ENCODE measurements at places on chromosomes 5 and 9. TPM values are rescaled to one million over a fixed set of nuclear protein-coding genes. Genes with fewer than 3 reads are reported as not detected.

NSD1 gene
- 36.6 TPM for total RNA-seq

GKAP1 gene
- 11.3 TPM for total RNA-seq

PELO gene
- 8.4 TPM for total RNA-seq

ADAMTS13 gene
- total RNA-seq, result 3.3 TPM

HINT1 gene
- 158 TPM for total RNA-seq

PCDHA4 gene
- 2.0 TPM for total RNA-seq

FOXD4 gene
- total RNA-seq, result not detected

DNA sequence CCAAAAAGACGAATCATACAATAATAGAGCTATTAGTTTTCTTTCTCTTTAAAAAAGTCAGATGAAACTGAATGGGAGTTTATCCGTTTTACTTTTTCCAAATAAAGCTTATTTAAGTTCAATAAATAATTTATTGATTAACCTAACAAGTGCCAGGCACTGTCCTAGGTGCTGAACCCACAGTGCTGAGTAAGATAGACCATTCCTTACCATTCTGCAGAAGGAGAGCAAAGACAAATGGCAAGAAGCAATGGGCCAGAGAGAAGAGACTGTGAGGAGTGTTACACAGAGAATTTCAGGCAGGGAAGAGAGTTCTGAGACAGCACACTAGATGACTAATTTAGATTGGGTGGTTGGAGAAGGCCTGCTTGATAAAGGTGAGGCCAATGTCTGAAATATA, 127.2 kb downstream of the AUH start:
- H3K27ac ChIP-seq, result no peak overlapping the region
- no peak overlapping the region for H3K4me3 ChIP-seq
- H3K27me3 ChIP-seq, result no peaks in the 10 kb centered on the region
- H3K36me3 ChIP-seq, result no peaks in the 10 kb centered on the region
- DNase-seq, result no peak

- DNase-seq, result no peak
- H3K27ac ChIP-seq, result no peak overlapping the region
- H3K36me3 ChIP-seq, result no peaks in the 10 kb centered on the region
- no peaks in the 10 kb centered on the region for H3K27me3 ChIP-seq
These were observed 28.8 kb upstream of the NCS1 start for GRCh38 chr9:130143279-130143893.

GRCh38 chr9:123727332-123727731, 202.6 kb downstream of the DENND1A start:
- no peak overlapping the region for H3K27ac ChIP-seq
- H3K27me3 ChIP-seq, result no peaks in the 10 kb centered on the region
- H3K4me3 ChIP-seq, result no peak overlapping the region

DNA sequence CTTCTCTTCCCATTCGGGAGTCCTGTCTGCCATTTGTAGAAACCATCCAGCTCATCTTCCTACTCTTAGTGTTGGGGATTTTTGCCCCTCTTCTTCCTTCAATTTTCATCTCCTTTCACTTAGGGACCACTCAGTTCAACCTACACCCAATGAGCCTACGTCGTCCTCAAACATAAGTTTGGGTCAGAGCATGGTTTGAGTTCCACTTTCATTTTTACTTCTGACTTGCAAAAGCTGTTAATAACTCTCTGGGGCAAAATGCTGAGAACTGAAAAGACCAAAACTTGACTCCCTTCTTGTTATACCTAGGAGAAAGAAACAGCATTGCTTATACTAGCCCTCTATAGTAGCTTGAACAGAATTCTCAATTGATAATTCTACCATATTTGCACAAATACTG, 381.5 kb upstream of the MPDZ start:
- H3K27ac ChIP-seq, result no peak overlapping the region
- no peaks in the 10 kb centered on the region for H3K36me3 ChIP-seq
- no peaks in the 10 kb centered on the region for H3K4me1 ChIP-seq
- no peaks in the 10 kb centered on the region for H3K27me3 ChIP-seq
- H3K4me3 ChIP-seq, result no peak overlapping the region
- no peak for DNase-seq

GRCh38 chr5:163433271-163433670, 4.1 kb upstream of the CCNG1 start:
- no peak overlapping the region for H3K4me3 ChIP-seq
- no peak for DNase-seq
- no peak overlapping the region for H3K27ac ChIP-seq
- H3K4me1 ChIP-seq, result peaks cover 7% of the 10 kb centered on the region
- H3K27me3 ChIP-seq, result no peaks in the 10 kb centered on the region
- H3K36me3 ChIP-seq, result no peaks in the 10 kb centered on the region

- no peaks in the 10 kb centered on the region for H3K27me3 ChIP-seq
- H3K36me3 ChIP-seq, result no peaks in the 10 kb centered on the region
- no peaks in the 10 kb centered on the region for H3K4me1 ChIP-seq
- no peak overlapping the region for H3K27ac ChIP-seq
These were observed 16.1 kb downstream of the G3BP1 start for GRCh38 chr5:151787817-151788216.

- H3K4me1 ChIP-seq, result peaks cover 26% of the 10 kb centered on the region
- DNase-seq, result no peak
- no peaks in the 10 kb centered on the region for H3K36me3 ChIP-seq
- H3K27me3 ChIP-seq, result no peaks in the 10 kb centered on the region
- no peak overlapping the region for H3K27ac ChIP-seq
These were observed 4.0 kb downstream of the DNM1 start for GRCh38 chr9:128206916-128207910.

- H3K4me3 ChIP-seq, result no peak overlapping the region
- H3K27ac ChIP-seq, result no peak overlapping the region
- H3K27me3 ChIP-seq, result no peaks in the 10 kb centered on the region
- H3K4me1 ChIP-seq, result no peaks in the 10 kb centered on the region
- no peaks in the 10 kb centered on the region for H3K36me3 ChIP-seq
- DNase-seq, result no peak
These were observed 22.2 kb downstream of the TNFSF8 start for GRCh38 chr9:114908104-114908622.

DNA sequence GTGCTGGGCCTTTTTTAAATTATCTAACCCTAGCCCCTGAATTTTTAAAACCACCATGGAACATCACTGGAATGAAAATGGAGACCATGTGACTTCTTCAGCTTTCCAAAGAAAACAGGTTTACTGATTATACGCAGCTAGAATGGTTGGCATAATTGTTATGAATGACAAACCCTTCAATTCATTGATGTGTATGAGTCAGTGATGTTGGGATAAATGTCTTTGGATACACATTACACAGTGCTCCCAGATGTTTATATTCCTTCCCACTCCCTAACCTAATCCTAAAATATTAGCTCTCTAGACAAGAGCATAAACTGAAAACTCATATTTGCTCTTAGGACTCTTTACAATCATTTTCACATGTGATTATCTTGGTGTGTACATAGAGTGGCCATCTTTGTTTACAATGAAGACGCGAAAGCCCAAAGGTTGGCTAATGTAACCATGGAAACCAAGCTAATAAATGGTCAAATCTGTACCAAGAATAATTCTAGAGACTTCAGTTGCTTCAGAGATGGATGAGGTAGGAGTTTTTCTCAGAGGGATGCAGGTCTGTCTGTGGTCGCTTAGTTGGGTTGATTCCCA, 131.2 kb upstream of the HMHB1 start:
- no peaks in the 10 kb centered on the region for H3K36me3 ChIP-seq
- H3K4me3 ChIP-seq, result no peak overlapping the region
- no peaks in the 10 kb centered on the region for H3K27me3 ChIP-seq
- no peaks in the 10 kb centered on the region for H3K4me1 ChIP-seq
- no peak overlapping the region for H3K27ac ChIP-seq

DNA sequence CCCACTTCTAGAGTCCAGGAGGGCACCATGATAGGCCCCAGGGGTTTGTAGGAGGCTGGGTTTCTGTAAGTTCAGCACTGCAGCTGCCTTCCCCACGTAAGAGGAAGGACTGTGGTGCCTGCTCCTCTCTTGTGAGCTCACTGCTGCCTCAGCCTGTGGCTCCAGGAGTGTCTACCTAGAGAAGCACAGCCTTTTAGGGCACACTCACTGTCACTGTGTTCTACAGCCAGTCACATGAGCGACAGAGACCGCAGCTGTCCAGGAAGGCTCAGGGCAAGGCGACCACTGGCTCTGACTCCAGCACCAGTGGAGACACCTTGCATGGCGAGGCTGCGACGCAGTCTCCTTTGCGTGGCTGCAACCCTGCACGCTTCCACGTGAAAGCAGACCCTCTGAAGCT, 72.8 kb downstream of the OTULIN start:
- H3K27me3 ChIP-seq, result no peaks in the 10 kb centered on the region
- no peak for DNase-seq
- H3K27ac ChIP-seq, result no peak overlapping the region
- no peak overlapping the region for H3K4me3 ChIP-seq

DNA sequence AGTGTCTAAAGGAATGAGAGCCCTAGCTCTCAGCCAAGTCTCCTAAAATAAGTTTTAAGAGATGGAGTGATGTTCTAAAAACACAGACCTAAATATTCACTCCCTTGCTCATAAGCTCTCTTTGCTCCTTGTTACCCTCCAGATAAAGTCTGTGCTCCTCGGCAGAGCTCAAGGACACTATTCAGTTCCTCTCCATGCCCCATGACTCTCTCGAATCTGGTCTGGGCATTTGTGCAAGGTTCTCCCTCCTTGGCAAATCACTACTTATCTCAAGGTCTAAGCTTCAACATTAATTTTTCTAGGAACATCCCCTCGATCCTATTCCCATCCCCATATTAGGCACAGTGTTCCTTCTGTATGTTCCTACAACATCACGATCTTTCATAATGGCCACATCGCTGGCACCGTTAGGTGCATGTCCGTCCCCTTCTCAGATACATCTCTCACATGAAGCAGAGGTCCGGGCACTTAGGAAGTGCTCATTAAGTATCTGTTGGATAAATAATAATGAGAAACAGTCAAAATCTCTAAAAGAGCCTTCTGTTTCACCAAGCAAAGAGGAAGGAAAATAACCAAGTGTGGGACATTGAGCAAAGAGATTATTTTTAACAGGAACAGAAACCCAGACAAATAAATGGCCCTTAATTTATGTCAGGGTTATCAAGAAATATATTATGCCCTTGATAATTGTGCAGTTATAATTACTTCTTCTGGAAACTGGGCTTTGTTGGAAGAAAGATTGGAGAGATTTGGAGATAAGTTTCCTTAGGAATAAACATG, 85.9 kb upstream of the HTR4 start:
- no peaks in the 10 kb centered on the region for H3K36me3 ChIP-seq
- no peaks in the 10 kb centered on the region for H3K27me3 ChIP-seq
- H3K27ac ChIP-seq, result peak overlapping the region; percentile 2
- no peak overlapping the region for H3K4me3 ChIP-seq
- DNase-seq, result no peak

DNA sequence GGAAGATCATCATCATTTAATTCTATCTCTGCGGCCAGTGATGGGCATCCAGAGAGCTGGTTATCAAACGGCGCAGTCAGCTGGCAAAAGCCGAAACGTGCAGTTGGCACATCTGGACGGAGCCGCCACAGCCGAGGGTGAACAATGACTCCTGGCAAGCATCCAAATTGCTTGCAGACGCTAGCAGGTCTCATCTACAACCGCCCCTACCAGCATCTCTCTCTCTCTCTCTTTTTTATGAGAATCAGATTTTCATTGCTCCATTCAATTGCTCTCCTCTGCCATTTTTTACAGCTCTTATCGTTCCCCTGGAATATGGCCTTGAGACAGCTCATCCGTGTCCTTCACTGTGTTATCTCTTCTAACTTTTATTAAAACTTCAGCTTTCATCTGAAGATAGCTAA, 165.2 kb downstream of the MAPKAP1 start:
- no peak overlapping the region for H3K27ac ChIP-seq
- no peak overlapping the region for H3K4me3 ChIP-seq
- no peaks in the 10 kb centered on the region for H3K36me3 ChIP-seq
- no peaks in the 10 kb centered on the region for H3K4me1 ChIP-seq
- DNase-seq, result no peak

Measured in tibial nerve (tissue), 4 donors.